ENCODE measurements at places on chromosomes 7 and 10.

DNA sequence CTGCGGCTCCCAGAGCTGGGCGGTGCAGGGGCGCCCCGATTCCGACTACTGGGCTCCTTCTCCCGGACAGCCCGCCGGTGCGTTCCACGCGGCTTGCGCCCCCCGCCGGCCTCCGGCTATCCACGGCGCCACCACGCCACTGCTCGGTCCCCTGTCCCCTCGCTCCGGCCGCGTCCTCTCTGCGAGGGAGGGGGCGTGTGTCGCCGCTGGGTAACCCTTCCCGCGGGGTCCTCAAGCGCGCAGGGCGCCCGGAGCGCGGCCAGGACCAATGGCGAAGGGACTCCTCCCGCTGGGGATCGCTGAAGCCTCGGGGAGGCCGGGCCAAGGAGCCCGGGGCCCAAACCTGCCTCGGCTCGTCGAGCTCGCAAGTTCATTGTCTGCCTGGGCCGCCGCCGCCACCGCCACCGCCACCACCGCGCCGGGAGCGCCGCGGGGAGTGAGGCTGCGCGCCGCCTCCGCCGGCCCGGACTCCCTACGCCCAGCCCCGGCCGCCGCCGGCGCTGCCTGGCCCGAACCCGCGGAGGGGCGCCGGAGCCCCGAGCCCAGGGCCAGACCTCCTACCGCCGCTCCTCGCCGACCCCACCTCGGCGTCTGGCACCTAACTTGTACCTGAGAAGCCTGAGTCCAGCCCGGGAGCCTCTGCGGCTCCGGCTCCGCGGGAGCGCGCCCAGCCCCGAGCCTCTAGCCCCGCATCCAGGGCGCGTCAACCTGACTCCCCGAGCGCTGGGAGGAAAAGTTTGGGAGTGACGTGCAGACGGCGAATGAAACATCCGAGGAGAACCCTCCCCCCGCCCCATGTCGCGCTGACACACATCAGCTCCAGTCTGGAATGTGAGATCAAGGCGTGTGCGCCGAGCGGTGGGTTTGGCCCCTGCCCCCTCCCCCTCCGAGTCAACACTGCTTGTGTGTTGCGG lies at the start of gene CHST15:
CHST15 (minus strand) TSS at position 739 of the 914 bp plus-strand sequence. CDS start 47,386 bp downstream, outside the sequence.
- DNase-seq = peak; percentile 92

DNA sequence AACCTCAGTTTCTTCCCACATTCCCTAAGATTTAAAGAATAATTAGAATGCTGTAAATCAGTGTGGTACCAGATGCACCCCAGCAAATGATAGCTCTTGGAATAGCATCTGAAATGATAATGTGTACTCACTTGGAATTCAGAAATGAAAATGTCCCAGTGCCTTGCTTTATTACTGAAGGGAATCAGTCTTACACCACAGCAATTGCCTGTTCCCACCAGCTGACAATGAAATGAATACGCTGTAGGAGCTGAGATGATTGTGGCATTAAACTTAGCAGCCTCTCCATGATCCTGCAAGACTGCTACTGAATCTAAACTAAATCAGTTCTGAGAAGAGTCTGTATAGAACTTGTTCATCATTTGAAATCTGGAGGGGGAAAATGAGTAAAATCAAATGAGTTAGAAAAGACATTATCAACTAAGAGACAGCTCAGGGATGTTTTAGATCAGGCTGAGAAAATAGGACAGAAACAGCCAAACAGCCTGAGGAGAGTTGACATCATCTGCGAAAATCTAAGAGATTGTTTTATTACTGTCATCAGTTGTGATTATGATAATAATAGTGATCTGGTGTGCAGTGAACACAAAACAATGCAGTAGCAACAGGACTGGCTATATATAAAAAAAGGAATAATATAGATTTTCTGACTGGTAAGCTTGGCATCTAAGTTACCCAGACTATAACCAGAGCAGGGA lies 108.6 kb upstream of the SLC13A1 start:
- DNase-seq = no peak

DNA sequence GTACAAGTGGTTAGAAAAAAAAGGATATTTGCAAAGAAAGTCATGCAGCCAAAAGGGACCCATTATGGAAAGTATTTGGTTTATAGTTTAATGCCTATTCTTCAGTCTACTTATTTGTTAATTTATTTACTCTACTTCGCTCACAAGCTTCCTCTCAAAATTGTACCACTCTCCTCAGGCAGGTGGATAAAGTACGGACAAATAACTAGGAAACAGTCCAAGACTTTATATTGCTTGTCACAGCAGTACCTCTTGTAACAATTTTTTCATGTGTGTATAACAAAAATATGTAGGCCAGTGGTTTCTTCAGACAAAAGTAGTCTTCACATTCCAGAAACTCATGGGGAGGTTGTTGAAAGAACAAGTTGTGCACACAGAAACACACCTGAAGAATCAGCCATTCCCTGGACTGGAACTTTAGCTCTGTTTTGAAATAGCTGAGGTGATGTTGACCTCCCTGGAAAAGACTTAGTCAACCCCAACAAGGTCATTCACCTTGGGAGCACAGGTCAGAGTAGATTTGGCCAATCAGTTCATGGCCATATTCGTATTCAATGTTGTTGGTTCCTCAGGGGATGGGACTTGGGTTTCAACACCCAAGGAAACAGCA lies 73.4 kb downstream of the TES start:
- no peak for DNase-seq

DNA sequence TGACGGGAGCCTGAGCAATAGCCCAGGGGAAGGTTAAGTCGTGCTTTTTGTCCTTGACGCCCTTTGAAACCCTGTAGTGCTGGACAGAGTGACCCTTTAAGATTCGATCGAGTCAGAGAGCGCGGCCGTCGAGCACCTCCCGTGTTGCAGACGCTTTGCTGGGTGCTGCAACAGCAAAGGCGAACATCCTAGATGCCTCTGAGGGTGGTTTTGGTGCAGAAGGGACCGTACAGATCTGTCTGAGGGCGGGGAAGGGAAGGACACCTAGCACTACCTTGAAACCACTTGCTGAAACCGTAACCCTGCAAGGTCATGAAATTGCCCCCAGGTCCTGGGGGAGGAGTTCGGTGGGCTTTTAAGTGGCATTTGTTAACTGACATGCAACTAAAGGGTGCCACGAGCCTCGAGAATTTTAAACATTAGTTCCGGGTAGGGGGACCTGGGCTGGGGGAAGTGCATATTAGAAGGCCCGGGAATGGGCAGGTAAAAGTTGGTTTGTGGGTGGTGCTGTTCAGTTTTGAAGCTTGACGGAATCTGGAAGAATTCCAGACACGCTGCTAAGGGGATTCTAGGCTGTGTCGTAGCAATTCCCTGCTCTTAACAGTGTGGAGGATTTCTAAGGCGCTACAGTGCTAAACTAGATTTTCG lies 786 bp downstream of the ATP5F1C start:
- DNase-seq = no peak

- DNase-seq = no peak
Measured at GRCh38 chr10:14609178-14609577, 165.5 kb downstream of the FAM107B start.

DNA sequence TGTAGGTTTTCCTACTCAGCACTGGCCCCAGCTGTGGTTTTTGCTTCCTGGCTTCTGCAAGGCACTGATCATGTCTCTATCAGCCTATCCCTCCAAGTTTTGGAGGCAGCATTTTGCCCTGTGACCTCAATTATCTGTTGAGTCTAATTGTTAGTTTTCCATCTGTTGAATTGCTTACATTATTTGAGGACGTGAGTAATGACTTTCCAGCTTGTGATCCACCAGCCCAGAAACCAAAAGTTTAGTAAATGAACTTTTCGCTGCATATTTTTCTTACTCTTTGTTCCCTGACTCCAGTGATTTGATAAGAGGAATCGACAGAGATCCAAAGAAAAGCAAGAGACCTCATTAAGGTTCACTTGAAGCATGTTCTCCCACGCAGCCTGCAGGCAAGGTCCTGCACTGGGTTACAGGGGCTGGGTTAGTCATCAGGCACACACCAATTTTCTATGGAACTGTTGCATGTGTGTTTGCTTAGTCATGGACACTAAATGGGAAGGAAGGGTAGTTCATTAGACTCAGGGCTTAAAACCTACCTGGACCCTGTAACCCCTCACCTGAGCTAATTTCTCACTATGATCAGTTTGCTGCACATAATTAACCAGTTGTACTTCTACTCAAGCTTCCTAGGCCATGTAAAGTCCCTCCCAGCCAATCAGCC lies 57.2 kb downstream of the AKR1E2 start:
- no peak for DNase-seq

DNA sequence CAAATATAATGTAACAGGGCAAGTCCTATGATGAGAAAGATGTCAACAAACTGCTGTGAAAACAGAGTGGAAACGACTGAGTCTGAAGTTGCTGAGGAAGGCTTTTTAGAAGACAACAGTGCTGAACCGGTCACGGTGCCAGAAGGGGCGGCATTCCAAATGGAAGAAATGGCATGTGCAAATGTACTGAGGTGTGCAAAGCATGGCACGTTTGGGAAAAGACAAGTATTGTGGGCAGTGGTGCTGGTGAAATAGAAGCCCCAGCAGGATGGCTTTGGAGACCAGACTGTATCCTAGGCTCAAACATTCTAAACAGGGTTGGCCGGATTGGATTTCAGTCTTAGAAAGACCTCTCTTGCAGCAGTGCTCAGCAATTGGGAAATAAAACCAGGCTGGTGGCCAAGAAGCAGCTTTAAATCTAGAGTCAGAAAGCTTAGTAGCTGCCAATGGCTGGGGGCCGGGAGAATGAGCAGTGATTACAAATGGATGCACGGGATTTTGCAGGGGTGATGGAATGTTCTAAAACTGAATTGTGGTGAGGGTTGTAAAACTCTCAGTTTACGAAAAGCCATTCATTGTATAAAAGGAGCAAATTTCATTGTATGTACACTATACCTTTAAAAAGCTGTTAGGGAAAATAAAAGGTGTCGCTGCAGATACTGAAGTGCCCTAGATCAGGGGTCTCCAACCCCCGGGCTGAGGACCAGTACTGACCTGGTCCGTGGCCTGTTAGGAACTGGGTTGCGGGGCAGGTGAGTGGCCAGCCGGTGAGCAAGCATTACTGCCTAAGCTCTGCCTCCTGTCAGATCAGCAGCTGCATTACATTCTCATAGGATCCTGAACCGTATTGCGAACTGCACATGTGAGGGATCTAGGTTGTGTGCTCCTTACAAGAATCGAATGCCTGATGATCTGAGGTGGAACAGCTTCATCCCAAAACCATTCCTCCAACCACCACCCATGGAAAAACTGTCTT lies 141.6 kb downstream of the HIBADH start:
- DNase-seq = no peak

GRCh38 chr10:102710609-102711008 lies 3.6 kb downstream of the ARL3 start:
- no peak for DNase-seq

DNA sequence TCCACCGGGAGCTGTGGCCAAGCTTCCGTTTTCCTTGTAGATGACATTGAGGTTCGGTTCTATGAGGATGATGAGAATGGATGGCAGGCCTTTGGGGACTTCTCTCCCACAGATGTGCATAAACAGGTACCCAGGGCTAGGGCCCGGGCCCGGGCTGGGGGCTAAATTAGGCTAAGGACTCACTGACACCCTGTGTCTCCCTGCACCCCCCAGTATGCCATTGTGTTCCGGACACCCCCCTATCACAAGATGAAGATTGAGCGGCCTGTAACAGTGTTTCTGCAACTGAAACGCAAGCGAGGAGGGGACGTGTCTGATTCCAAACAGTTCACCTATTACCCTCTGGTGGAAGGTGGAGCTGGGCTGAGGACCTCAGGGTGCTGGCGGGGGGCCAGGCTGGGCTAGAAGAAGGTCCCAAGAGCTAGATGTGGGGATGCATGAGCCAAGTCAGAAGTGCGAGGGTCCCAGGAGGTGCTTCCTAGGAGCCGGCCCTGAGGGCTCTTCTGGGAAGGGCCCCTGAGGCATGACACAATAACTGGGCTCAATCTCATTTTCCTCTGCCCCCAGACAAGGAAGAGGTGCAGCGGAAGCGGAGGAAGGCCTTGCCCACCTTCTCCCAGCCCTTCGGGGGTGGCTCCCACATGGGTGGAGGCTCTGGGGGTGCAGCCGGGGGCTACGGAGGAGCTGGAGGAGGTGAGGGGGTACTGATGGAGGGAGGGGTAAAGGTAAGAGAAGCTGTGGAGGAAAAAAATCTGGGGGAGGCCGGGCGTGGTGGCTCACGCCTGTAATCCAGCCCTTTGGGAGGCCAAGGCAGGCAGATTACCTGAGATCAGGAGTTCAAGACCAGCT lies 2.9 kb downstream of the NFKB2 start:
- DNase-seq = no peak

GRCh38 chr10:113309791-113310190 lies 243.1 kb upstream of the HABP2 start:
- DNase-seq = no peak

DNA sequence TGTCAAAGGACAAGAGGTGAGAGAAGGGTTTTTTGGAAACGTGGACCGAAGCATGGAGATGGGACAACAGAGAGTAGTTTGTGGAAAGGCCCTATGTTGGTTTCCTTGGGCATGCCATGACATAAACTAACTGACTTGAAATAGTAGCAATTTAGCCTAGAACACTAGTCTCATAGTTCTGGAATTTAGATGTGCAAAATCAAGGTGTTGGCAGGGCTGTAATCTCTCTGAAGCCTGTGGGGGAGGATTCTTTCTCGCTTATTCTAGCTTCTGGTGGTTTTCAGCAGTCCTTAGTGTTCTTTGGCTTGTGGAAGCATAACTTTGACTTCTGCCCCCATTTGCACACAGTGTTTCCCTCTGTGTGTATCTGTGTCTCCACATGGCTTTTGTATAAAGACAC lies 283.4 kb downstream of the GFRA1 start:
- no peak for DNase-seq

GRCh38 chr10:58994226-58995057 lies 182.0 kb upstream of the PHYHIPL start:
- no peak for DNase-seq

DNA sequence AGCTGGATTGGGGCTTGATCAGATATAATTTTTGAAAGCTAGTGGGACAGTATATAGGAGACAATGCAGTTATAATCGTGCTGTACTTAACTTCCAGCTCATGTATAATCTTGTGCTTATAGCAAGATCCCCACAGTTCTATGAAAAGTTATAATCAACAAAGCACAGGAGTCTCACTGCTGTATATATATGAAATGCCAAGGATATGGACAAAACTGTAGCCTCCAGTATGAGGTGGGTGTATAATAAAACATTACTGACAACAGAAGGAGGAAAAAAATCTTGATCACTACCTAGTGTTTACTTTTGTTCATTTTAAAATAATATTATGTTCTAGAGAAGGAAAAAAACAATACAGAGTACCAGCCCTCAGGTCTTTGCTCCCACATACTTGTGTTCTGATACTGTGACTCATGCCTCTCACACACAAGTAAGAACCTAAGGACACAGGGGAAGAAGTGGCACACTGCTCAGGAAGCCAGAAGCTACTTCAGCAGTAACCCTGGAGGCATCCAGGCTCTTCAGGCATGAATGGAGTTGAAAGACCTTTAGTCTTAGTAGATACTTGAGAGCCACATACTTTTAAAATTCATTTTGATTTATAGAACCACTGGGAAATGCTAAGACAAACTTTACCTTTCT lies 265.7 kb upstream of the IMMP2L start:
- DNase-seq = no peak

DNA sequence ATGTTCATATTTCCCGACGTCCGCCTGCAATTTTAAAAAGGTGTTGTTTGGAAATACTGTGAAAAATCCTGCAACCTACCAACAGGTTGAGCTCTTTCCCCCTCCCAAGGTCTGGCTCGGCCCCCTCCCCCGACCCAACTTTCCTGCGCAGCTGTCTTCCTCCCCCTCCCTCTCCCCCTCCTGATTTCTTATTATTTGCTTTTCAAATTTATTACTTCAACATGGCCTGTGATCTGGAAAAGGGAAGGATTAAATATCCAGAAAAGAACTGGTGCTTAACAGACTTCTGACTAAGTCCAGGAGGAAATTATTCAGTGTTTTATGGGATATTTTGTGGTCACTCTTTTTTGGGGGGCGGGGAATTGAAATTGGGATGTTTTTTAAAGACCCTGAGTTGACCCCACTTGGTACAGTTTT lies 2.4 kb downstream of the ARID5B start:
- no peak for DNase-seq

Measured in 8988T (cell line).